ENCODE measurements at places on chromosomes 6 and 20. TPM values are rescaled to one million over a fixed set of nuclear protein-coding genes. Genes with fewer than 3 reads are reported as not detected.

DNA sequence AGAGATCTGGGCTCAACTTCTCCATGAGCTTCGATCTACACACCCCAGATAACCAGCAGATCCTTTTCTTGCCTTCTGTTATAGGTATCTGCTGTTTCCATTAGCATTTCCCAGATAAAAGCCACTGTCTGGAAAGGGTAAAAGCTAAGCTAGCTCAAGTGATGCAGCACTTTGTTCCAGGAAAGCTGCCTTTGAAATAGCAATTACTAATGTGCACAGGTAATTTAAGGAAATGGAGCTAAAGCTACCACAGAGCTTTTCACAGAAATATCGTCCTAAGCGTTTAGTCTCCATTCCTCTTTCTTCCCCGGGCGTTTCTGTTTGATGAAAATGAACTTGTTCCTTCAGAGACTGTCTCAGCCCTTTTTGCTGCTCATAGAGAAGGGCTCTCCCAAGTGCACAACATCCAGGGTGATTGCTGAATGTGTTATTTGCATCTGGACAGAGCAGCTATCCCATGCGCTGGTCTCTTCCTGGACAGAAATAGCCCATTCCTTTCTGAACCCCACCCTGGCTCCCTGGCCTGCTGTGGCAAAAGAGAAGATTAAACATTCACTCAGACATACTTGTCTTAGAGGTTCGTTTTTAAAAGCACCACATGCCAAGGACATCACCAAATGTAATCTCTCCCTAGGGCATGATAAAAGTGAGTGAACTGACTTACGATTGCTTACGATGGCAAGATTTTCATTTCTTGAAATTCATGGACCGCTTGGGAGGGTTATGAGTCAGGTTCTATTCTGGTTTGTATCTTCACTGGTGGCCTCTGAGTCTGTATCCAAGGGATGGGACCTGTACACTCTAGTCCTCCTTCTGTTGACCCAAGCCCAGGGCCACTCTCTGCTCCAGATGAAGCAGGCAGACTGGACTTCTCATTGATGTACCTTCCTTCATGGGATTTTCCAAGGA, 429.1 kb upstream of the CDH4 start:
- no peaks in the 10 kb centered on the region for H3K27me3 ChIP-seq
- no peak overlapping the region for H3K27ac ChIP-seq
- no peaks in the 10 kb centered on the region for H3K4me1 ChIP-seq
- no peaks in the 10 kb centered on the region for H3K36me3 ChIP-seq
- DNase-seq, result no peak
- no peak overlapping the region for H3K4me3 ChIP-seq

GRCh38 chr6:118625833-118626232, 25.6 kb downstream of the CEP85L start:
- H3K4me3 ChIP-seq, result no peak overlapping the region
- no peak for DNase-seq
- H3K27me3 ChIP-seq, result no peaks in the 10 kb centered on the region

DNA sequence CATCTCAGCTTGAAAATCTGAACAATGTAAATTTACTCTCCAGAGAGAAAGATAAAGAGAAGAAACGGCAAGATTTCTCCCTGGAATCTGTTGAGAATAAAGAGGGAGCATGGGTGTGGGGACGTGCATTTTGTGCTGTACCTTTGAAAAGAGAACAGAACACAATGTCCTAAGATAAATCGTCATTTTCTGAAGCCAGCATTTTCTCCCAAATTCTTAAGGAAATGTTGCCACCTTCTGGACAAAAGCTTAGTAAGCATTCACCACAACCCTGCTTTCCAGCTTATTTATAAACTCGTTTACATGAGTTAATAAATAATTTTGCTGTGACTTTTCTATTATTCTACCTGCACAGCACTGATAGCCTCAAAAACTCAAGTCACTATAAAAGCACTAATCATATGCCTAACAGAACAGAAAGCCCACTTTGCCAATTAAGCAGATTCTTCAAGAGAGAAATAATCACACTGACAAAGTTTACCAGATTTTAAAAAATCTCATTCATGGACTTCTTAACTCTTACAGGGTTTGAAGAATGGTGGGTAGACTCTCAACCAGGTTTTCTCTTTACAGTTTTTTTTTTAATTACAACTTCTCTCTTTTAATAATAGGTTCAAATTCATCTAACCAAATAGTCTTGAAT, 155.8 kb downstream of the MBOAT1 start:
- H3K27ac ChIP-seq, result no peak overlapping the region
- no peak overlapping the region for H3K4me3 ChIP-seq

Gene FNDC1
- 5.7 TPM for total RNA-seq

DNA sequence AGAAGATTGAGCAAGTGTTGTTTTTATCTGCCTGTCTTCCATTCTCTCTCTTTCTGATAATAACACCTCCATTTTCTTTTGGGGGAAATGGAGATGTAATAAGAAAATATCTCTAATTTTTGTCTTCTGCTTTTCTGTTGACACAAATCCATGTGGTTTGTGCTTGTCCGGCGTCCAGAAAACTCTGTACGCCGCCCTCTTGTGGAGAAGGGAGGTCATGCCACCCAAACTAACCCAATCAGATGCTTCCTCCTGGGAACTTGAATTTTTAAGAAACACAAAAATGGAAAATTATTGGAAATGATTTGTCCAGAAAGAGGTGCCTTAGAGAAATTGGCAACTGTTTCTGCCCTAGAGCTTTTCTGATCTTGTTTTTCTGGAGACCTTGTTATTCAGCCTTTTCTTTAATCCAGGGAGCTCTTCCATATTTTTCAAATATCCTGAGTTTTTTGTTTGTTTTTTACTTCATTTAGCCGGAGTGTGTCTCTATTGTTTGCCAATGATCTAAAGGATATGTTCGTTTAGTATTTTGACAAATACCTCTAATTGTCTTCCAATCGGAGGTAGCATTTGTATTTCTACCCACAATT, 17.8 kb upstream of the FNDC1 start:
- no peak overlapping the region for H3K4me3 ChIP-seq
- H3K27ac ChIP-seq, result no peak overlapping the region
- peak; percentile 53 for DNase-seq
- no peaks in the 10 kb centered on the region for H3K4me1 ChIP-seq
- no peaks in the 10 kb centered on the region for H3K27me3 ChIP-seq

DNA sequence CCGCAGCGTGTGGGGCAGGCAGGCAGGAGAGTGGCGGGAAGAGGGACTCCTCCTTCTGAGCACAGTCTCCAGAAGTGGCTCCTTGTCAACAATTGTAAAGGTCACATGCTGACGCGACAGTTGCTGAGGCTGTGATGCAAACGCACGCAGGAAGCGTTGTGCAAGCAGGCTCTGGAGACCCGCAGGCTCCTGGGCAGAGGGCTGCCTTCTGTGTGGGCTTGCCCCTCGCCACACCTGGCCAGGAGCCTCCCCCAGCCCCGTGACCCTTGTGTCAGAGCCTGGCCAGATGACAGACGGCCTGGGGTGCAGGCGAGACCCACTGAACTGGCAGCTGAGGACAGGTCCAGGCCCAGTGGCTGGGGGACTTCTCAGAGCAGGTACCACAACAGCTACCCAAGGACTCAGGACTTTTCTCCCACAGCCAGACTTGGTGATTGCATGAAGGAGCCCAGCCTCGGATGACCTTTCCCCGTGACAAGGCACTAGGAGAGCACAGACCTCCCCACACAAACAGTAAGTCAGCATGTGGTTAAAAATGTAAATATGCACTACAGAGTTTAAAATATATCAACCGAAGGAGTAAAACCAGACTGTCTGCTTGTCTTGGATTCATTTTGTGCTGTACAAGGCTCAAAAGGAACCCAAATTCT, 222.1 kb upstream of the RREB1 start:
- no peak for DNase-seq
- no peak overlapping the region for H3K27ac ChIP-seq
- H3K4me3 ChIP-seq, result no peak overlapping the region
- H3K36me3 ChIP-seq, result no peaks in the 10 kb centered on the region

Gene LTA
- total RNA-seq, result not detected

Gene KIAA0408
- total RNA-seq, result 5.8 TPM

DNA sequence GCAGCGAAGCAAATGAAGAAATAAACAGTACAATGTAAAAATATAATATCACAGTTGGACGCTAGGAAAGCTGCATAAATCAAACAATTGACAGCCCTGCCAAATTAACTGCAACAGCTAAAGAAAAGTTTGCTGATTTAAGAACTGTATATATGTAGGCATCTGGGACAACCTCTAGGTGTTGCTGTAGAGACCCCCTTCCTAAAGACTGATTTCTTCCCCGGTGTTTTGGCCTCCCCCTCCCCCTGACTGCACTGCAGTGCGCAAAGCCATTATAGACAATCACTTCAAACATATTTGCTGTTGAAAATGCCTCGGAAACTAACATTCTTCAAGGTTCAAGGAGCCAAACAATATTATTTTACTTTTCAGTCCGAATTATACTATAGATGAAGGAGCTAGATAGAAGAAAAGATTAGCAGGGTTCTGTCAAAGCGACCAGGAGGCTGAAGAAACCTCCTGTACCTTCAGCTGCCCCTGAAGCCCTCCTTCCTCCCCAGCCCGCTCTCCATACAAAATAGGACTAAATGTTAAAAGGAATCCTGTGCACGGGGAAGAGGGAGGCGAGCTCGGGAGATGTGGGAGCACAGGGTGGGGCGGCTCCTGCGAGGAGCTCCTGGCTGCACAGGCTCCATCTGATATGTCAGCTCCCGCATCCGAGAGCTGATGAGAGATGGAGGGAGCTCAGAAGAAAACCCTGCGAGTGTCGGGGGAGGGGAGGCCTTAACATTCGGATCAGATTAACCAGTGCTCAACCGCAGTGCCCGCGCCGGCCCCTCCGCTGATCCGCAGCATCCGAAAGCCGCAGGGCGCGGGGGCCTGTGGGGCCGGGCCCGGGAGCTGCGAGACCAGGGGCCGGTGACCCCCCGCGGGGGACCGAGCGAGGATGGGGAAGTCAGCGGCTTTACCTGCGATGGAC, 822 bp downstream of the ELOVL4 start:
- H3K4me1 ChIP-seq, result peaks cover 13% of the 10 kb centered on the region
- peaks cover 25% of the 10 kb centered on the region for H3K27me3 ChIP-seq
- H3K36me3 ChIP-seq, result no peaks in the 10 kb centered on the region
- DNase-seq, result no peak
- peak overlapping the region; percentile 39 for H3K4me3 ChIP-seq

DNA sequence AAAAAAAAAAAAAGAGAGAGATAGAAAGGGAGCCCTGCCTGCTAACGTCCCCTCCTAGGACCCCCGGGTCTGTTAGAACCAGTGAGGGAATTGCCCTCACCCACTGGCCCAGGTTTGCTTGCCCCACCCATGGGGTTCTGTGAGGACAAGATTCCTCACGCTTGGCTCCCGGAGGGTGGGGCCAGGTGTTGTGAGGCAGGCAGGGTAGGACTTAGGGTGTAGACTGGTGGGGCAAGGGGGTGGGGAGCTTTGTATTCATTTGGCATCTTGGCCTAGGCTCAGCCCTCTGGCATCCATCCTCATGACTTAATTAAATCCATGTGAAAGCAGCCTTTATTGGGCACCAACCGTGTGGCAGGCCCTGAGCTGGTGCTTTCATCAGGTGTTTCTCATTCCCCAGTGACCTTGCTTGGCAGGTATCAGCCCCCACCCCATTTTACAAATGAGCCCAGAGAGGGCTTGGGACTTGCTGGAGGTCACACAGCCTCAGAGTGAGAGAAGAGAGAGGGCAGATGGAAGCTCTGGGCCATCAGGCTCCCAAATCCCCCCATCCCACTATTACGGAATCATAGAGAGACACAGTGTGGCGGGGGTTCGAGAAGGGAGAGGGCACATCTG, 19.0 kb downstream of the RAB44 start:
- no peaks in the 10 kb centered on the region for H3K27me3 ChIP-seq
- no peaks in the 10 kb centered on the region for H3K4me1 ChIP-seq
- H3K4me3 ChIP-seq, result no peak overlapping the region
- no peak for DNase-seq
- H3K27ac ChIP-seq, result no peak overlapping the region
- no peaks in the 10 kb centered on the region for H3K36me3 ChIP-seq

DNA sequence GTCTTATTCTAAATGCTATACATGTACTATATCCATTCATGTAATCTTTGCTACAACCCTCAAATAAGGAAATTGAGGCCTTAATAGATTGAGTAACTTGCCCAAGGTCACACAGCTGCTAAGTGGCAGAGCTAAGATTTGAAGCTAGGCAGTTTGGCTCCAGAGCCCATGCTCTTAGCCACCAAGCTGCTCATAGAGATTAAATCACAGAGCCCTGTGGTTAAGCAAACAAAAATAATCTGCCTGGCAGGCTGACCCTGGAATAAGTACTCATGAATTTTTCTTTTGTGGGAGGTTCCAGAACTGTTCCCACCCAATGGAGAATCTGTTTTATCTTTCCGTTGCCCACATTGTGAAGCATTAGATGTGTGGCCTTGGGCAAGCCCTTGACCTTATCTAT, 7.4 kb downstream of the AAR2 start:
- H3K36me3 ChIP-seq, result peaks cover 91% of the 10 kb centered on the region
- H3K27me3 ChIP-seq, result no peaks in the 10 kb centered on the region
- no peak overlapping the region for H3K27ac ChIP-seq
- DNase-seq, result no peak
- no peaks in the 10 kb centered on the region for H3K4me1 ChIP-seq

GRCh38 chr6:97437087-97437486, 154.1 kb upstream of the MMS22L start:
- peak; percentile 24 for DNase-seq
- H3K4me3 ChIP-seq, result no peak overlapping the region
- H3K27ac ChIP-seq, result no peak overlapping the region
- H3K4me1 ChIP-seq, result no peaks in the 10 kb centered on the region
- no peaks in the 10 kb centered on the region for H3K36me3 ChIP-seq

DNA sequence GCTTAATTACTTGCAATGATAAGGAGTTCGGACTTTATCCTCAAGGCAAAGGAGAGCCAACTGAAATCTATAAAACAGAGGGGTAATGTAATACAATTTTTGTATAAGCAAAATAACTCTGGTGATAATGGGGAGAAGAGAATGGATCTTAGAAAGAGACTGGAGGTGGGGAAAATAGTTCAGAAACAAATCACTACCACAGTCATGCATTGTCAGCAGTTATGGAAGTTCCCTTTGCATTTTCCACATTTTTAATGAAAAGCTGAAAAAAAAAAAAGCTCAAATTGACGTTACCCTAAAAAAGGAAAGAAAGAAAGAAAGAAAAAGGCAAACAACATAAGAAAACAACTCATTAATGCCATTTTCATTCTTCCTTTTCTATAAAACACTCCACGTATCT, 337.6 kb upstream of the HSF2 start:
- no peak overlapping the region for H3K4me3 ChIP-seq
- H3K36me3 ChIP-seq, result no peaks in the 10 kb centered on the region
- no peak for DNase-seq
- H3K27ac ChIP-seq, result no peak overlapping the region
- H3K4me1 ChIP-seq, result peaks cover 6% of the 10 kb centered on the region

Gene NHSL1
- 13.9 TPM for total RNA-seq
